ENCODE measurements at places on chromosomes 2 and 18. TPM values are rescaled to one million over a fixed set of nuclear protein-coding genes. Genes with fewer than 3 reads are reported as not detected.

NR4A2 gene
- total RNA-seq, result not detected

PROKR1 gene
- total RNA-seq, result not detected

PROM2 gene
- total RNA-seq, result 38.0 TPM

CRYGC gene
- total RNA-seq, result not detected

STARD6 gene
- 0.69 TPM for total RNA-seq

LTBP1 gene
- 0.89 TPM for total RNA-seq

KLHL29 gene
- total RNA-seq, result 12.2 TPM

MPHOSPH10 gene
- total RNA-seq, result 10.4 TPM

TMBIM1 gene
- 404 TPM for total RNA-seq

ABCG8 gene
- not detected for total RNA-seq

NPPC gene
- total RNA-seq, result 0.40 TPM

MTCL1 gene
- 35.6 TPM for total RNA-seq

REG3A gene
- not detected for total RNA-seq

LYG1 gene
- not detected for total RNA-seq

RAX gene
- not detected for total RNA-seq

SLC5A7 gene
- total RNA-seq, result not detected

NUP35 gene
- 16.1 TPM for total RNA-seq

INHA gene
- total RNA-seq, result not detected

SPC25 gene
- total RNA-seq, result 1.2 TPM

COBLL1 gene
- total RNA-seq, result 11.6 TPM

CD8B2 gene
- not detected for total RNA-seq

Data from renal cortical epithelial cell (primary cell).